ENCODE measurements at places on chromosomes 5 and 9. TPM values are rescaled to one million over a fixed set of nuclear protein-coding genes. Genes with fewer than 3 reads are reported as not detected.

Gene ACOT12
- total RNA-seq = not detected

Gene PAEP
- total RNA-seq = not detected

Gene SVEP1
- under 0.01 TPM for total RNA-seq

Gene GPRIN1
- total RNA-seq = 3.6 TPM

Gene LNPEP
- total RNA-seq = 24.0 TPM

Gene HSDL2
- total RNA-seq = 18.3 TPM

GRCh38 chr5:99104538-99105132 is 175.8 kb upstream of the CHD1 start:
- peak; percentile 34 for DNase-seq

GRCh38 chr9:69744688-69745380 is 15.0 kb downstream of the PTAR1 start:
- no peak for DNase-seq

DNA sequence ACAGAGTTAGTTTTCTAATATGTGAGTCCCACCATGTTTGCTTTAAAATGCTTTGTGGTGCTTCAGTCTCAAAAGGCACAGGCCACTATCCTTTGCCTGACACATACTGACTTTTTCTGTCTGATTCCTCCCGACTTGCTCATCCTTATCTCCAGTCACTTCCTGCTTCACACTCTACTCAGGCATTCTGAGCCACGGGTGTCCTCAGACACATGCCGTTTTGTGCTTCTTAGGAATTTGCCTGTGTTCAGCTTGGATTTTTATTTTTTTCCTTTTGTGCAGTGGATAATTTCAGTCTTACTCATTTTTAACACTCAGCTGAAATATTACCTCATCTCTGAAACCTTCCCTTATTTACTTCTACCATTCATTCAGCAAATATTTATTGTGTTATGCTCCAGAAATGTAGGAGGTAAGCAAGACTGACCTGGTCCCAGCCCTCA is 54.1 kb downstream of the MAN2A1 start:
- DNase-seq = no peak

GRCh38 chr5:53337827-53338226 is 142.6 kb upstream of the FST start:
- DNase-seq = no peak

- DNase-seq = peak; percentile 18
These were observed 252.7 kb downstream of the EFNA5 start for GRCh38 chr5:107418071-107418470.

DNA sequence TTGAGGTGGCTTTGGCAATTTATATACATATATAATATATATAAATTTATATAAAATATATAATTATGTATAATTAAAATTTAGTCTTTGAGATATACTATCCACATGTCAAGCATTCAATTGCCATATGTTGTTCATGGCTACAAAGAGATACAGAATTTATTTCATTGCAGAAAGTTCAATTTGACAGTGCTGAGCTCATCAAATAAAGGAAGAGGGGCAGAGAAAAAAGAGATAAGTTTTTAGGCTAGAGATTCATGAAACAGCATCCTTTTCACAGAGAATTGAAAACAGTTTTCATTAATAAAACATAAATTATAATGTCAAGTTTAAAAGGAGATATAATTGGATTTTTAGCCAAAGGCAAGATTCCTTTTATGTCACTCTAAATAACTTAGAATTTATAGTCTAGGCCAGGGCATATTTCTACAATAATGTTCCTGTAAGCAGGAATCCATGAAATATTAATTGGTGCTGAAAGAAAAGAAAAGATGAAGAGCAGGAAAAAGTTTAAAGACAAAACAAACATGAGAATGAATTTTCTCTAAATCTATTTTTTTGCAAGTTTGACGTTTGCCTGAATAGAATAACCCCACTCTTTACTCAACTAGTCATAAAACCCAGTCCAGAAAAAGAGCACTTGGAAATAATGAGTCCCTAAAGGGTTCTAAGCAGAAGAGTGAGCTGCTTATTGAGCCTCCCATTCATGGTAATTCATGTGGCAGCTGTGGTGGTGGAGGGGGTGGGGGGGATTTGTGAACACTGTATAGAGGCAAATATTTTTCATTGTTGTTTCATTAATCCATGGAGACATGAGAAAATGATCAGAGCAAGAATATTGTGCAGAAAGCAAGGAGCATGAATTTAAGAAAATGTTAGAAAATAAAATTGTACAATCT is 1279.5 kb downstream of the CDH12 start:
- DNase-seq = no peak

DNA sequence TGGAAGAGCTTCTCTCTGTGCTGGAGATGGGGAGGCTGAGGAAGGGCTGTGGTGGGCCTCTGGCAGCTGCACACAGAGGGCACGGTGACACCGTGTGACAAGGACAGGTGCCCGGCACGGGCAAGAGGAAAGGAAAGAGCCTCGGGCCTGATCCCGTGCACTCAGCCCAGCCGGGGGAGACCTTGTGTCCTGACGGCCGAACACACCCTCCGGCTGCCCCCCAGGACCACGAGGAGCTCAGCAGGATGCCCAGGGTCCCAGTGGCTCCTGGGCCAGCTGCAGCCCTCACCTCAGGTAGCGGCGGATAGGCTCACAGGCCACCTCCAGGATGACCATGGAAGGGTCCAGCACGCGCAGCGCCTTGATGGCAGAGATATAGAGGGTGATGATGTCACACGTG is 5.5 kb downstream of the ANAPC2 start:
- DNase-seq = no peak

DNA sequence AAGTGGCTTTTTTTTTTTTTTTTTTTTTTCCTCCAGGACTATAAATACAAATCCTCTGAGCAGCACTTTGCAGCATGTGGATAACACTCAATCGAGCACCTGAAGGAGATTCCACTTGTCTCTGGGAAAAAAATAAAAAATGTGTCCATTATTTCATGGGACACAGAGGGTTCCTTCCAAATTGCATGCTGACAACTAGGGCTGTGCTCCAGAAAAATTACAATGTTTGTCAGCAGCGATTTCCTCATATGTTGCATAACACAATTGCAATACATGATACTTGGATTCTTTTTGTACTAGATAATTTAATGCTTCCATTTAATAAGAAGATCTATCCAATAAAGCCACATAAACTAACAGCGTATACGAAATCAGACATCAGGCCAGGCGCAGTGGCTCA is 84.4 kb downstream of the CDH18 start:
- no peak for DNase-seq

- peak; percentile 74 for DNase-seq
These were observed 7.3 kb upstream of the GRHPR start for GRCh38 chr9:37415011-37415719.

DNA sequence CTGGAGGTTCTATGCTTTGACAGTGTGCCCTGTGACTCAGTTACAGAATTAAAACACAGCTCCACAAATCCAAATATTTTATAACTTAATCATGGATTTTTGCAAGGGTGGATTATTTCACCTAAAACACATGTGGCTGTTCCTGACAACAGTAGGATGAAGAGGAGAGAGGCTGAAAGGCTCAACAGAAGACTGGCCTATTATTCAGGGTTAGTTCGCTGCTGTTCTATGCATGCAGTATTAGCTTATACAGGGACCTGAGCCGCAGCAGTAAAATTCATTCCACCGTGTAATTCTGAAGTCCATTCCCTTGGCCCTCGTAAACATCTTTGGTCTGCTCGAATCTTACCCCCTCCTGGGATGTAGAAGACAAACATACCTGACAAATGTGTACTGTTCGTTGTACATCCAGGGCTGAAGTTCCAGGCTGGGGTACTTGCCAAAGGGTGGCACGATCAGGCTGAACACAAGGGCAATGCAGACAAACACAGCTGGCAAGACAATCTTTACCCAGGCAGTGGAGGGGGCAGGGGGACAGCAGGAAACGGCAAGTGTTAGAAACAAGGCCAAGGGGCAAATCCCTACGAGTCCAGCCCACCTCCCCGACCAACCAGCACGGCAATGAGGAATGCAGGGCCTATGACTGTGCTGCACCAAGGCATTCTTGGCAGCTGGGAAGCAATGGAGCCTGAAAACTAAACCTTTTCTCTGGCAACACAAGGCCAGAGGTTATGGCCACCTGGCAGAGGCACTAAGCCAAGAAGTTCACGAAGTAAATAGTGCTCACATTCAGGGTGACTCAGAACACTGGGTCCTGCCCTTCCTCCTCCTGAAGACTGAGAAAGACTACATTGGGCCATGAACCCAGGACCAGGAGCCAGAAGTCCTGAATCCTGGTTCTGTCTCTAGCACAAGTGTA is 46.8 kb downstream of the NIPSNAP3B start:
- peak; percentile 21 for DNase-seq

GRCh38 chr9:135705376-135705775 is 3.4 kb downstream of the KCNT1 start:
- DNase-seq = no peak

- no peak for DNase-seq
These were observed 34.9 kb downstream of the SLC28A3 start for GRCh38 chr9:84305497-84306131.

DNA sequence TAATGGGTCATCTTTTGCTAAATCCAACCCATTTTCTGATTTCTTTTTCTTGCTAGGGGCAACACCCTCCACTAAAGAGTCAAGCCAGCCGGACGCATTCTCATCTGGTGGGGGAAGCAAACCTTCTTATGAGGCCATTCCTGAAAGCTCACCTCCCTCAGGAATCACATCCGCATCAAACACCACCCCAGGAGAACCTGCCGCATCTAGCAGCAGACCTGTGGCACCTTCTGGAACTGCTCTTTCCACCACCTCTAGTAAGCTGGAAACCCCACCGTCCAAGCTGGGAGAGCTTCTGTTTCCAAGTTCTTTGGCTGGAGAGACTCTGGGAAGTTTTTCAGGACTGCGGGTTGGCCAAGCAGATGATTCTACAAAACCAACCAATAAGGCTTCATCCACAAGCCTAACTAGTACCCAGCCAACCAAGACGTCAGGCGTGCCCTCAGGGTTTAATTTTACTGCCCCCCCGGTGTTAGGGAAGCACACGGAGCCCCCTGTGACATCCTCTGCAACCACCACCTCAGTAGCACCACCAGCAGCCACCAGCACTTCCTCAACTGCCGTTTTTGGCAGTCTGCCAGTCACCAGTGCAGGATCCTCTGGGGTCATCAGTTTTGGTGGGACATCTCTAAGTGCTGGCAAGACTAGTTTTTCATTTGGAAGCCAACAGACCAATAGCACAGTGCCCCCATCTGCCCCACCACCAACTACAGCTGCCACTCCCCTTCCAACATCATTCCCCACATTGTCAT is 72.0 kb downstream of the NUP214 start:
- no peak for DNase-seq

DNA sequence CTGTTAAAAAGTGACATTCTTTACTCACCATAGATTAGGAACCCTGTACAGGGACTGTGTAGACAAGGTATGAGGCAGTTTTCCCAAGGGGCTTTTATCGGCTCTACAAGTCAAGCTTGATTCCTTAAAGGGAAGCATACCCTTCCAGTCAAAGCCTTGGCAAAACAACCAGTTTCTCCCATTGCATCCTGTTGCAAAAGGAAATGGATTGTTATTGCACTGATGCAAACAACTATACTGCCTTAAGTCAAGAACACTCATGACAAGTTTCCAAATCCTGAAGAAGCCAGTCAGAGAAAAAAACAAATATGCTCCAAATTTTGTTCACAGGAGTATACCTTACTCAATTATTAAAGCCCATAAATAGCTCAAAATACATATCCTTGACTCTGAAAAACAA is 67.5 kb downstream of the RGMB start:
- DNase-seq = peak; percentile 7

DNA sequence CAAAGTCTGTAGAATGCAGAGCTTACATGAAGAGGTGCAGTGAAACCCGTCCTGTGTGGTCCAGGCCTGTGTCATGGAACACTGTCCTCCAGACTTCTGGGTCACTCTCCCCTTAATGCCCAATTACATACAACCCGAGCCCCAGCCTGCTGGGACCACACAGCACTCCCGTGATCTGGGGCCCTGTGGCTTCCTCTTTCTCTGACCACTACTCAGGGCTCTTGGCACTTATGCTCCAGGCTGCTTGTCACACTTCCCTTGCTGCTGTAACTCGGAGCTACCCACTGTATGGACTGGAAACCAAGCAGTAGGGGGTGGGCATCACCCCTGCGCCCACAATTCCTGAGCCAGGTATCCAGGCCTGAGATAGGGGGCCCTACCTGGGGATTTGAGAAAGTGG is 10.3 kb upstream of the IL3 start:
- no peak for DNase-seq

DNA sequence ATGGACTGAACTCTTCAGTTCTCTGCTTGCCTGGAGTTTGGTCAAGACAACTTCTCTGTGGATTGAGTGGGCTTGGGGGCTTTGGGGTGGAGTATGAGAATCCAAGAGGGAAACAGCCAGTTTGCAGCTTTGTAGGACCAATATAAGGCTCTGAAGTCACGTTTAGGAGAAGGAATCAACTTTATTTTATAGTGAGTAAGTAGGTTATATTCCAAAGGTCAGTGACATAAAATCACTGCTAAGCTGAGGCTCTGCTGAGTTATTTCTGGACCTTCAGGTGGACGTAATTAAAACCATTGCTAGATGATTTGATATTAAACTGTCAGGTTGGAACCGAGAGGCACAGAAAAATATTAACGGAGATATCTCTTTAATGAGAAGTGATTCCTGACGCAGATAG is 514.4 kb downstream of the DMAC1 start:
- DNase-seq = no peak

- DNase-seq = no peak
These were observed 393.0 kb downstream of the CDH12 start for GRCh38 chr5:22460189-22460588.

DNA sequence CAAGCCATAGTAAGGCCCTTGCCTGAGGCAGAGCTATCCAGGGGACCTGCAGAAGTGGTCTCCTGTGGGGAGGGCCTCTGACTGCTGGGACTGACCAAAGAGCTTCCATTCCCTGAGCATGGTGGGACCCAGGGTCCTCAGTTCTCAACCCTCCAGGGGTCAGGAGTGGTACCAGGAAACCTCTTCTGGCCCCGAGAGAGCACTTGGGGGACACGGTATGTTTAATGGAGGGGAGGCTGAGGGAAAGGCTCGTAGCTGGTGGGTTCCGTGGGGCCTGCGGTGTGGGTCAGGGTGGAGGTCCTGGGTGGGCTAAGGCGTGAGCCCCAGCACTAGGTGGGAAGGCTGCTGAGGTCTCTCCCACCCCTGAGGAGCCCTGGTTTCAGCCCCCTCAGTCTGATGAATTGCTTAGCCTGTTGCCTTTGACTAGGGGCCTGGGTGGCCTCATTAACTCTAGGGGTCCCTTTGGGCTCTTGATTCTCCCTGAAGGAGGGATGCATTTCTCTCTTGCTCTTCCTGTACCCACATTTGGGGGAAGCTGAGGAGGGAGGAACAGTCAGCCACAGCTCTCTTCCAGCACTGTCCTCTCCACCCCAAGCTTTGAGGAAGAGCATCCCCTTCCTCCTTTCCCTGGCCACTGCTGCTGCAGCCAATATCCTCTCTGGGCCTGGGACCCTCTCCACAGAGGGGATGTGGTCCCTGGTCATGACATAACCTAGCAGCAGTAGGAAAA is 34.0 kb downstream of the CSF1R start:
- no peak for DNase-seq

- no peak for DNase-seq
These were observed 67.8 kb downstream of the ACTBL2 start for GRCh38 chr5:57414857-57415256.

DNA sequence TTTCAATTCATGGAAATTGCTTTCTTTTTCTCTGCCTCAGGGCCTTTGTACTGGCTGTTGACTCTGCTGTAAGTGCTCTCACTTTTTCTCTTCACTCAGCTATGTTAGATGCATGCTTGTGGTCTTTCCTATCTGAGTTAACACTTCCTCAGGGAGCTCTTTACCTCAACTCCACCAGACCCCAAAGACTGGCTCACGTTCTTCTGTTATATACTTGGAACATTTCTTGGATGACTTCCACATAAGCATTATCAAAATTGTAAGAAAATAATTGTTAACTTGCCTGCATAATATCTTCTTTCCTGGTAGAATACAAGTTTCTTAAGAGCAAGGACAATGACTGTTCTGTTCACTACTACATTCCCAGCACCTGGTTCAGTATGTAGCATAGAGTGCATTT is 455.9 kb downstream of the EBF1 start:
- no peak for DNase-seq
